ENCODE measurements at places on chromosomes 16 and 17. TPM values are rescaled to one million over a fixed set of nuclear protein-coding genes. Genes with fewer than 3 reads are reported as not detected.

Gene MSLN
- not detected for total RNA-seq

Gene RNF135
- total RNA-seq: 5.9 TPM

Gene CTNS
- total RNA-seq: 7.4 TPM

Gene MYH3
- 3.2 TPM for total RNA-seq

Gene NOXO1
- total RNA-seq: 0.40 TPM

Gene TEX14
- total RNA-seq: 0.42 TPM

Gene SDR42E1
- 4.9 TPM for total RNA-seq

Gene USP36
- 474 TPM for total RNA-seq
